Naive thymus-derived CD4-positive, alpha-beta T cell (primary cell): ENCODE measurements at places on chromosomes 3 and 15.

- no peak for DNase-seq
Observed at GRCh38 chr15:52789601-52790168, 451 bp downstream of the ONECUT1 start.

- DNase-seq, result no peak
Observed at GRCh38 chr15:98999233-98999632, 8.4 kb downstream of the PGPEP1L start.

GRCh38 chr3:55202326-55202725 lies 274.5 kb upstream of the LRTM1 start:
- no peak for DNase-seq

- DNase-seq, result no peak
Observed at GRCh38 chr3:30114918-30115317, 491.5 kb upstream of the TGFBR2 start.

- DNase-seq, result no peak
Observed at GRCh38 chr3:191366675-191367074, 36.3 kb upstream of the UTS2B start.

DNA sequence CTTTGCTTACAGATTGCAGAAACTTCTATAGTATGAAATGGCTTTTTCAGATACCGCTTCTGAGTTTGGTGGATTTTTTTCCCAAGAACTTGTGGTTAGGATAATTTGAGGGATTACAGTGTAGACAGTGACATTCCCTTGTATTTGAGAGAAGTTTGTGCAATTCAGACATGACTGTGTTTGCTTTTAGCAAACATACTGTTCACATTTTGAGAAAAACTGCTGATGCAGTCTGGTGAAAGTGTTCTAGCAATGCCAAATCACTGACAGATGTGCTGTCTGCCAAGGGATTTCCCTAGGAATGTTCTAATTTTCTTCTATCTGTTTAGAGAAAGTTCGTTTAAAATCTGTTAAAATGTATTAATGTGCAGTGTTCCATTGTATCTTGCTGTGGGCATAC lies 652.6 kb downstream of the FHIT start:
- DNase-seq, result no peak

DNA sequence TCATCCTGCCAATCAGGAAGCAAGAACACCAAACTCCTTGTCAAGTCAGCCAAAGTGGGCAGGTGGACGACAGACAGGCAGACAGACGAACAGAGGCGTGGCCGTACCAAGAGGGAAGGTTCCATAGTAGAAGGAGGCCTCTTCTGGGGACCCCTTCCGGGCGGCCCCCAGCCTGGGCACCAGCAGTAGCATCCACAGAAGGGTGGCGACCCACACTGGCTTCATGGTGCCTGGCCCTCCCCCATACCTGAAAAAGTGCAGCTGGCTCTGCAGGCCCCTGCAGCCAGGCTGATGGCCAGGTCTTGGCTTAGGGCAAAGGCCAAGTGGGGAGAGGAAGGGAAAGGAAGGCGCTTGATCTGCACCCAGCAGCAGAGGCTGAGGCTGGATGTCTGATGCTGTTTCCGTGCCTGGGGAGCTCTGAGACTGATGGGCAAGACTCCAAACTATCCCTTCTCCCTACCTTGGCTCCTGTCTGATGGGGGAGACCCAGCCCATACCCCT lies 607 bp downstream of the LCTL start:
- no peak for DNase-seq

DNA sequence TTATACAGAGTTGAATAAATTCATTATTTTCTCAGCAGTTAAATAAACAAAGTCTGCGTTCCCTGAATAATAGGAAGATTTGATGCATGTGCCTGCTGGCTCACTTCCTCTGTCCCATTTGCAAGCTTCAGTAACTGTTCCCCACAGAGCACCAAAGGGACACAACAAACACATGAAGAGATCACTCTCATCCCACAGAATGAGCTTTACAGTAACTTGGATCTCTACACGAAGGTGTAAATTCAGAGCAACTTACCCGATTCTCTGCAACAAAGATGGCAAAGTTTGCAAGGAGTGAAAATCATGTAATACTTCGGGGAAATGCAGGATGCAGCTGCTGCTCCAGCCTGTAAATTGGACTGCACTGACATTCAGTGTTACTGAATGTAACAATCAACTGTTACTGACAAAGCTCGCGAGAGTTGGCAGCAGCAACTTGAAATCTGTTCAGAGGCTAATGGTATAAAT lies at the start of gene BCHE:
Gene BCHE, minus strand, starts transcription at position 366 of the 468 bp plus-strand sequence. CDS start 6,390 bp downstream, outside the sequence.
- DNase-seq, result no peak

- no peak for DNase-seq
Observed at GRCh38 chr3:64410226-64410625, 185.0 kb upstream of the PRICKLE2 start.

GRCh38 chr3:97974996-97975395 lies 2.8 kb upstream of the RIOX2 start:
- DNase-seq, result no peak

DNA sequence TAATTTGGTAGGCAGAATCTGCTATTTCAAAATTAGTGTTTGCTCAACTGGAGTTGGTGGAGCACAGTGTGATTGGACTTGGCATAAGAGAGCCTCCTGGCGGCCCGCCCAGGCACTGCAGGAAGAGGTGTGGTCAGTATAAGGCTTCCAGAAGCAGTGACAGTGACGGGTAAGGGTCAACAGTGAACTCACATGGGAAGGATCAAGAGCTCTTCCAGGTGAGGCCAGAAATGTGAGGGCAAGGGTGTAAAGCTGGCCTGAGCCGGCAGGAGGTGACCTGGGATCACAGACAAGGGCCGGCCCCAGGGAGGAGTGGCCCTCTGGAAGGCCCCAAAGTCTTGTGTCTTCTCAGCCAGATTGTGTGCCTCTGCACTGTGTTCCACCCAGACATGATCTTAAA lies 93.2 kb upstream of the RNF7 start:
- peak; percentile 43 for DNase-seq

DNA sequence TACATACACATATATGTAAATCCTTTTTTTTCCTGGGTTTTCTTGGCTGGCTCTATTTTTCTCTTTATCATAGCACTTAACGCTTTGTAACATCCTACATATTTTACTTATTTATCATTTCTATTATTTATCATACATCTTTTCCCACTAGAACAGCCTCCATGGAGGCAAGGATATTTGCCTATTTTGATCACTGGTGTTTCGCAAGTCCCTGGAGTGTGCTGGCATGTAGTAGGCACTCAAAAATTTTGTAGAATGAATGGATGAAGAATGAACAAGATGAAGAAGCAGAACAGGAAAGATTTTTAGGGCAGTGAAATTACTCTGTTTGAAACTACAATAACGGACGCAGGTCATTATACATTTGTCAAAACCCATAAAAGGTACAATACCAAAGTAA lies 83.0 kb upstream of the PTX3 start:
- DNase-seq, result no peak

DNA sequence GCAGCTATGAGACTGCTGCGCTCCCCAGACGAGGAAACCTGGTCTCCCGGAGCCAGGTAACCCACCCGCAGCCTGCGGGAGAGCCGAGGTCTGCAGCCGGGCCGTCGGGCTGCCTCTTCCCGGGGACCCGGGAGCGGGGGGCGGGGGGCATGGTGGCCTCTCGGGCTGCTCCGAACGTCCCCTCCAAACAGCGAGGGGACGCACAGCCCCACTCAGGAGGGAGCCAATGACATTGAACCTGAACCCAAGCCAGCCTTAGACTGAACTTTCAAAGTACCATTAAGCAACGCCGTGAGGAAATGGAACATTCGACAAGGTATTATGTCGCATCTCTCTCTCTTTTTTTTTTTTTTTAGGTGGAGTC lies 29.8 kb upstream of the ALDH1A3 start:
- DNase-seq, result no peak

GRCh38 chr15:101068961-101069653 lies 149.9 kb downstream of the LRRK1 start:
- no peak for DNase-seq

DNA sequence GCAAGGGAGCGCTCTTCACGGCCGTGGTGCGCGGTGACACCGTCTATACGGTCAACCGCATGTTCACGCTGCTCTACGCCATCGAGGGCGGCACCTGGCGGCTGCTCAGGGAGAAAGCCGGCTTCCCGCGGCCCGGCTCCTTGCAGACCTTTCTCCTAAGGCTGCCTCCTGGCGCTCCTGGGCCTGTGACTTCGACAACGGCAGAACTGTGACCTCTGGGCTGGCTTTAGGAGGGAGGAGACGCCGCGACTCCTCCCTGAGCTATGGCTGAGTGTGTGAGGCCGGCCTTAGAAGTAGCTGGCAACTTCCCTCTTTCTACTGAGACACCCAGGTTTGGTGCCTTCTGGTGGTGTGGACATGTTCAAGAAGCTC lies 1.4 kb downstream of the KBTBD13 start:
- DNase-seq, result peak; percentile 50

DNA sequence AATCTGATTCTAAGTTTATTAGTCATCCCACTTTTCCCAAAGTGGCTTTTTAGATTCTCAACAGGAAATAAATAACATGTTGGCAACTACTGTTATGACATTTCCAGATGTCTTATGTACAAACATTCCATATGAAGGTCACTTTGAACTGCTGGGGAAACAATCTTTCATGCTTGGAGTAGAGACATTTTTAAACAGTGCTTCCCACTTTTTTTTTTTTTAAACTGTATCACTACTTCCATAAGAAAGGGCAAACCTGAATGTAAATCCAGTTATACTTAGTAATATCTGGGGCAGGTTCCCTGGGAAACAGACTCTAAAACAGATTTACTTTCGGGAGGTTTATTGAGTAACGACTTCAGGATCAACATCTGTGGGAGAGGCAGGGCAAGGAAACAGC lies 473.8 kb downstream of the TAFA4 start:
- no peak for DNase-seq

DNA sequence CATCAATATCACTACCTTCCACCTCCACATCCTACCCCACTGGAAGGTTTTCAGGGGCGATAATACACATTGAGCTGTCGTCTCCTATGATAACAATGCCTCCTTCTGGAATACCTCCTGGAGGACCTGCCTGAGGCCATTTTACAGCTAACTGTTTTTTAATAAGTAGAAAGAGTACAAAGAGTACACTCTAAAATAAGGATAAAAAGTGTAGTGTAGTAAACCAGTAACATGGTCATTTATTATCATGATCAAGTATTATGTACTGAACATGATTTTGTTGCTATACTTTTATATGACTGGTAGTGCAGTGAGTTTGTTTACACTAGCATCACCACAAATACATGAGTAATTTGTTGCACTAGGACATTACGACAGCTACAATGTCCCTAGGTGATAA lies 46.6 kb upstream of the SSR3 start:
- DNase-seq, result no peak

- no peak for DNase-seq
Observed at GRCh38 chr3:61674596-61674995, 113.2 kb downstream of the PTPRG start.

- no peak for DNase-seq
Observed at GRCh38 chr3:185058796-185059195, 94.1 kb downstream of the C3orf70 start.

DNA sequence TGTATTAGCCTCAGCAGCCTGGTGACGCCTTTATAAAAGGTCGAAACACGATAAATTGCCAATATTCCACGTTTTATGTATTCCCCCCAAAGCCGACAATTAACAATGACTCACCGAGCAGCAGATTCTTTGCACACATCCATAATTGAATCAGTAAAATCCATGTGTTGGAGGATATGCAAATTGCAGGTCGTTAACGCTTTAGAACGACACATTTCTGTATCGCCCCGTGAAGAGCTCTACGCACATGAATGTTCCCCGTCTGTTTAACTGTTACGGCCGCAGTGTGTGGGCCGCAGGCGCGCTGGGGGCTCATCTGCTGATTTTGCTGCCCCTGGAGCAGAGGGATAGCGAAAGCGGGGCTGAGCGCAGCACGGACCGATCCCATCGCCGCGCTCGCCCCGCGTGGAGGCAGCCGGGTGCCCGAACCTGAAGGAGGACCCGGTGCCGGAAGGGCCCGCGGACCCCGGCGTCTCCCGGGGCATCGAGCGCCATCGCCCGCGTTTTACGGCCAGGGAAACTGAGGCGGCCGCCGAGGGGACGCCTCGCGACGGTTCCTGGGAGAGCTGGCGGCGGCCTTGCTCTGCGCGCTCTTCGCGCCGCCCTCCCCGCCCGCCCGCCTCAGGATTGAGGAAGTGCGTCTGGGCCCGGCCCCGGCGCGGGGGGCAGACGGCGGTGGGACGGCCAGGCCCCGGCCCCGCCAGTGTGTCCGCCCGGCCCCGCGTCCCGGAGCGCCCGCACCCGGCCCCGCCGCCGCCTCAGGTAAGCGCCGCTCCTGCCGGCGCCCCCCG lies at the start of gene LRRK1:
Gene LRRK1, plus strand, starts transcription at position 668 of the 791 bp plus-strand sequence. CDS start 5,276 bp downstream, outside the sequence.
- peak; percentile 24 for DNase-seq

GRCh38 chr15:45224621-45225217 lies 27.3 kb upstream of the SLC28A2 start:
- no peak for DNase-seq
